ENCODE measurements at places on chromosomes 4 and X. TPM values are rescaled to one million over a fixed set of nuclear protein-coding genes. Genes with fewer than 3 reads are reported as not detected.

The ZNF630 gene
- total RNA-seq: 1.3 TPM

The TCEAL6 gene
- not detected for total RNA-seq

The SPANXA2 gene
- not detected for total RNA-seq

The SMIM10L2A gene
- total RNA-seq: 1.3 TPM

The AKAP14 gene
- not detected for total RNA-seq

The SOWAHB gene
- total RNA-seq: not detected

The FAM13A gene
- 3.6 TPM for total RNA-seq

The MAGEA2B gene
- total RNA-seq: not detected

The GSTCD gene
- 20.9 TPM for total RNA-seq

The PHOX2B gene
- not detected for total RNA-seq

The GAGE2A gene
- not detected for total RNA-seq

The LUZP4 gene
- not detected for total RNA-seq

The GPR82 gene
- total RNA-seq: not detected

The TEX13D gene
- total RNA-seq: not detected

The PFKFB1 gene
- 0.10 TPM for total RNA-seq

The GCNA gene
- total RNA-seq: 0.98 TPM

The LRP2BP gene
- total RNA-seq: 0.48 TPM

The MAGEB1 gene
- total RNA-seq: not detected

Measured in vein endothelial cell (primary cell).